ENCODE measurements at places on chromosomes 5 and 9.

DNA sequence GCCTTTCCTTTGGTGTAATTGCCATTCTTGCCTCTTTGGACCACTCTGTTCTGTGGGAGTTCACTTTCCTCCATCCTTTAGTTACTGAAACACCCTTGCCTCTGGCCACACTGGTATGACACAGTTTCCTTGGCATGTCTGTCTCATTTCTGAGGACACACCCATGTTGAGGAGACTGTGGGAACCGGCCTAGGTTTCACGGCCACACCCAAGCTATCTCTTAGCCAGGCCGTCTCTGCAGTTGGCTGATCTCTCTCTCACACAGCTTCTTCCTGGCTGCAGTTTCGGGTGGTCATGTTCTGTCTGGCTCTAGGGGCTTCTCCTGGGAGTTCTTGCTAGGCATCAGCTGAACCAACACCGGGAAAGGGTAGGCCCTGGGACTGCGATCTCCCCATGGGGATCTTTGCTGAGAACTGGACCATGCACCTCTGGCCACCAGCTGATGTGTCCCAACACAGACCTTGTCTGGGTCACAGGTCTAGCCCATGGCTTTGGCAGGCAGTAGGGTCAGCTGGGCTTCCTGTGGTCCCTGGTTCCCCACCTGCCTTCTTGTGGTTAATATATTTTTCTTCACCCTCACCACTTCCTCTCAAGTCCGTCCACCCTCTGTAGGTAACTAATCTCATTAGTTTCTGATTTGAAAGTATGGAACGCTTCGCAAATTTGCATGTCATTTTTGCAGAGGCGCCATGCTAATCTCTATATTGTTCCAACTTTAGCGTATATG is 24.9 kb downstream of the ARHGEF37 start:
- no peak for DNase-seq

- DNase-seq, result no peak
Observed at GRCh38 chr5:141484310-141484640, 555 bp upstream of the PCDHGC4 start.

- DNase-seq, result peak; percentile 22
Observed at GRCh38 chr9:121023064-121023463, 27.0 kb downstream of the C5 start.

- DNase-seq, result no peak
Observed at GRCh38 chr9:121349009-121349408, 21.0 kb downstream of the STOM start.

- DNase-seq, result no peak
Observed at GRCh38 chr5:92640340-92640739, 940.7 kb downstream of the NR2F1-AS1 start.

- no peak for DNase-seq
Observed at GRCh38 chr5:172743112-172743959, 27.7 kb downstream of the DUSP1 start.

GRCh38 chr5:59130431-59130830 is 547.6 kb downstream of the RAB3C start:
- DNase-seq, result no peak

DNA sequence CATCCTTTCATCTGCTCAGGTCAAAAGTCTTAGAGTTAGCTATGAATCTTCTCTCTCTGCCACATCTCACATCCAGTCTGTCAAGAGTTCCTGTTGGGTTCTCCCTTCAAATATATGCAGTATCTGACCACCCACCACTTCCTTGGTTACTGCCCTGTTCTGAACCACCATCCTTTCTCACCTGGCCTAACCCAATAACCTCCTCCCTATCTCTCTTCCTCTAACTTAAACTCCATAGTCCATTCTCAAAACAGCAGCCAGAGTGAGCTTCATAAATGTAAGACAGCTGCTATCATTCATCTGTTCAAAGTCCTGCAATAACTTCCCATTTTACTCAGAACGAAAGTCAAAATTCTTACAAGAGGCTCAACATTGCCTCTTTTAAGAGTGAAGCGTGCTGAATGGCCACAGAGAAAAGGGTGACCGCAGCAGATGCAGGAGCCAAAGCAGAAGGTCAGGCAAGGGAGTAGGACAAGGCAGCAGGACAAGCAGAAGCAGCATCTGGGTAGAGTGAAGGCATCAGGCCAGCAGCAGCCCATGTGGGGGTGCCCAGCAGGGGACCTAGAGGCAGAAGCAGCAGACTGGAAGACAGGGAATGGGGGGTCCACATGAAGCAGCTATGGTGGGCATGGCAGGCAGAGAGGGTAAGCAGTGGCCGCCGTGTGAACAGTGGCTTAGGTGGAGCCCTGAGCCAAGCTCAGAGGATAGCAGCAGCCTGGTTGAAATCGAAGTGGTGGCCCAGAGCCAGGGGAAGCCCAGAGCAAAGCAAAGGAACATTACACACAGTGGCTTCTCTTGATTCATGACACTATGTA is 39.3 kb upstream of the CDC42SE2 start:
- DNase-seq, result no peak

- DNase-seq, result no peak
Observed at GRCh38 chr5:58077966-58078365, 381.9 kb downstream of the PLK2 start.

- no peak for DNase-seq
Observed at GRCh38 chr5:58264276-58264675, 195.6 kb downstream of the PLK2 start.

- no peak for DNase-seq
Observed at GRCh38 chr5:144206141-144206540, 35.5 kb downstream of the KCTD16 start.

DNA sequence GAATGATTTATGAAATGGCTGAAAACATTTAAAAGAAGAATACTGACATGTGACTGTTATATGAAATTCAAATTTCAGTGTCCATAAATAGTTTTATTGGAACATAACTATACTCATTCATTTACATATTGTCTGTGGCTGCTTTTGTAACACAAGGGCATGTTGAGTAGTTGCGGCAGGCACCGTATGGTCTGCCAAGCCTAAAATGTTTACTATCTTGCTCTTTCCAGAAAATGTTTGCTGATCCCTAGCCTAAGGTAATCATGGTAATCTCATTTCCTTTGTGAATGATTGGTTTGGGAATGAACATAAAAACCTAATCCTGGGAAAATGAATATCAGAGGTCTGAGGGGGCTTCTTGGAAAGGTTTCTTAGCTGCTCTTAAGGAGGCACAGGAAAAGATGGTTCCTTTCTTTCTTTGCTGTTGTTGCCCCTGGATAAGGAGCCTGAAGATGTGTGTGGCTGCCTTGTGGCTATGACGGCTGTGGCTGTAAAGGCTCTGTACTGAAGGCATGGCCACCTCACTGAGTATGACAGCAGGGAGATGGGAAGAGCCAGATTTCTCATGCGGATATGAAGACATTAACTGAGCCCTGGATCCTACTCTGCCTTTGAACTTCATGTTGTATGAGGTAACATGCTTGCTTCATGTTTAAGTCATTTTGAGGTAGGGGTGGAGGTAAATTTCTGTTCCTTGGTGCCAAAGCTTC is 419.4 kb upstream of the CLINT1 start:
- DNase-seq, result no peak

GRCh38 chr5:128596071-128596470 is 58.0 kb upstream of the FBN2 start:
- DNase-seq, result no peak

GRCh38 chr9:105651806-105652205 is 10.5 kb upstream of the TAL2 start:
- DNase-seq, result peak; percentile 95

GRCh38 chr5:73370640-73371583 is 77.7 kb downstream of the FOXD1 start:
- DNase-seq, result no peak

DNA sequence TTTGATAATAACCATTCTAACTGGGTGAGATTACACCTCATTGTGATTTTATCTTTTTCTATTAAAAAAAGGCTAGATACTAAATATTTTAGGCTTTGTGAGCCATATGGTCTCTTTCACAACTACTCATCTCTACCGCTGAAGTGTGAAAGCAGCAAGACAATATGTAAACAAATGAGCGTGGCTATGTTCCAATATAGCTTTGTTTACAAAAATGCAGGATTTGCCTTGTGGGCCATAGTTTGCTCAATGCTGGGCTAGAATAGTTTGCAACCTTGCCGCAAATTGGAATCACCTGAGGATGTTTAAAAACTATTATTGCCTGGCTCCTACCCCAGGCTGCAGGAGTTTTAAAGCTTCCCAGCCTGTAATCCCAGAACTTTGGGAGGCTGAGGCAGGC is 10.2 kb upstream of the GPR150 start:
- DNase-seq, result no peak

GRCh38 chr5:8864053-8864452 is 681.8 kb downstream of the SEMA5A start:
- peak; percentile 62 for DNase-seq

DNA sequence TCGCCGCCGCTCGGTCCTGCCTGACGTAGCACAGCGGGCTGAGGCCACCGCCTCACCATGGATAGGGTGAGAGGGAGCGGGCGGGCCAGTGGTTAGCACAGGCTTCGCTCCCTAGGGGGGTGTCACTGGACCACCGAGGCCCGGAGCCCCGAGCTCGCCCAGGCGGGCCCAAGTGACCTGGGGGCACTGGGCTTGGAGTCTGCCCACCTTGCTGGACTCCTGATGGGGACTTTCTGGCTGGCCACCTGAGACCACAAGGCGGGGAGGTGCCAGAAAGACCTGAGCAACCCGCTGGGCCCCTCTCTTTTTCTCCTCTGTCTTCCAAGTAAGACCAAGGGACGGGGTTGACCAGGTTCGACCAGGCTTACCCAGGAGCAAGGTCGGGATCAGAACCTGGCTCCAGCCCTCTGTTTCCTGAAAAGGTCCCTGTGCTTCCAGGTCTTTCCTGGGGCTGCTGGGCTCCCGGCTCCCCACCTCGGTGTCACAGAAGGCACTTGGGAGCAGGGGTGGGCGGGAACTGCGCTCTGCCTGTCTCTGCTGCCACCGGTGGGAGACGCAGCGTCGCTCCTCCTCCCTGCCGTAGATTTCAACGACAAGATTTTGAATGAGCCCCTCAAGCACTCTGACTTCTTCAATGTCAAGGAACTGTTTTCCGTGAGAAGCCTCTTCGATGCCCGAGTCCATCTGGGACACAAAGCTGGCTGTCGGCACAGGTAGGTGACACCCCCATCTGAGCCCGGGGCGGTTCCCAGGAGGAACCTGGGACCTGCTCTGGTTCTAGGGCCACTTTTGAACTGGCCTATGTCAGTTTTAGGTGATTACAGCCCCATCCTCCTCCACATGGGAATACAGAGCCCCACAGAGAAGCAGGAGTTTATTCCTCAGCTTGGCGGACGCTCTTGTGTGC is 1.0 kb downstream of the MRPS2 start:
- no peak for DNase-seq

GRCh38 chr5:174317256-174317894 is 271.9 kb downstream of the NSG2 start:
- peak; percentile 61 for DNase-seq

GRCh38 chr5:82967072-82967471 is 110.1 kb downstream of the TMEM167A start:
- no peak for DNase-seq

DNA sequence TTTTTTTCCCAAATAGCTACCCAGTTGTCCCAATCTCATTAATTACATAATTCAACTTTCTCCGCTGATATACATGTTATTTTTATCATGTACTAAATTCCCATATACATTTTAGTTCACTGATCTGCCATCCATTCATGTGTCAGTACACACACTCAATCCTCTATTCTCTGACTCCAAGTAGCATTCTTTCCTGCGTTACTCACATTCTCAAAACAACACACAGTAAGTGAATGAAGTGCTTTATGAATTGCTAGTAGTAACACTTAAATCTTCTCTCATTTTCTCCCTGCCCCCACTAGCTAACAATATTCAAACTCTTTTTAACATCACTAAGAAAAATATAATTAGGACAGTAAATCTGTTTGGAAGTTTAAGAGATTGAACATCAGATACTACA is 8.9 kb downstream of the ZNF366 start:
- DNase-seq, result no peak

DNA sequence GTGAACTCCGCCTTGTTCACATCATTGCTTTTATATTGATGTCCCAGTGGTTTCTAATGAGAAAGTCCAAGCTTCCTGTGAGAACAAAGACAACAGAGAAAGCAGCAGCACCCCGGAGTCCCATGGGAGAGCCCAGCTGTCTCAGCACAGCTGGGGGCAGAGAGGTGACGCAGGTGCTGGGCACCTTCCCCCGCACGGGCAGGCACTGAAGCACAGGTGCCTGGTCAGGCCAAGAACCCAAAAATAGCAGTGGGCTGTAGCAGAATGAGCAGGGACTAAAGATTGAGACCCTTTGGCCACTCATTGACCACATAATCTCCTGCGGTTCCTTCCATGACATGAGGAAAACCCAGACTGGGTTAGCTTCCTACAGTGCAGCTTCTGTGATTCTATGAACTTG is 18.8 kb downstream of the SRD5A1 start:
- no peak for DNase-seq

GRCh38 chr9:72294936-72295335 is 70.1 kb downstream of the ZFAND5 start:
- DNase-seq, result no peak

GRCh38 chr5:103487822-103488493 is 74.6 kb downstream of the NUDT12 start:
- DNase-seq, result no peak

DNA sequence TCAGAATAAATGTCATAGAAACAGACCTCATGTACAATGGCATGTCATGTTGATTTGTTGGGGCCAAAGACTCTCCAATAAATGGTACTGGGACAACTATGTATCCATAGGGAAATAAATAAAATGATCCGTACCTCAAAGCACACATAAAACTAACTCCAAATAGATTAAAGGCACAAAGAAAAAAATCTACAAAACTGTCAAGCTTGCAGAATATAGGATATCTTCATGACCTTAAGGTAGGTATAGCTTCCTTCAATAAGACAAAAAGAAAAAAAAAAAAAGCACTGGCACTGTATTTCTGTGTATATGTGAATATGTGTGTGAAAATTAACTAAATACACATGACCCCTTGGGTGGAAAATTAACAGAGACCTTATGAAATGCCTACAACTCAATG is 101.9 kb downstream of the DIRAS2 start:
- DNase-seq, result no peak

GRCh38 chr9:133635533-133636531 is at the start of gene DBH:
Gene DBH (plus strand): TSS chr9:133636363. CDS start chr9:133636372, 9 bp downstream.
- no peak for DNase-seq

GRCh38 chr9:31839273-31839672 is 545.2 kb upstream of the ACO1 start:
- DNase-seq, result no peak

- no peak for DNase-seq
Observed at GRCh38 chr9:21267485-21268346, 27.9 kb upstream of the IFNA14 start.

GRCh38 chr9:132545578-132545977 is 36.8 kb upstream of the BARHL1 start:
- DNase-seq, result no peak

DNA sequence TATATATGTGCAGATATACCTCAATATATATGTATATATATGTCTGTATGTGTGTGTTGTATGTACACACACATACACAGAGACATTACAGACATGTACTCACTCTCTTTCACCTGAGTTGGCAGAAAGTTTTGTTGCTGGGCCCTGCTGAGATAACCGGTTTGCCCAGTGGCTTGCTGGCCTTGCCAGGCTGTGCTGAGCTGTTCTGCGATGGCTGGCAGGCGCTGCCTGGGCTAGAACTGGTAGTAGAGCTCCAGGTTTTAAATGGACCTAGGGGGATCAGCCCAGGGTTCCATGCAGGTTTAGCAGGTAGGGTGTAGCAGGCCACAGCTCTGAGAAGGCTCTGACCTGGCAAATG is 394.3 kb downstream of the GADD45G start:
- no peak for DNase-seq

GRCh38 chr5:32076699-32077695 is 97.1 kb downstream of the GOLPH3 start:
- peak; percentile 56 for DNase-seq

- no peak for DNase-seq
Observed at GRCh38 chr5:54332720-54333119, 22.3 kb upstream of the ARL15 start.

GRCh38 chr5:137622850-137623249 is 113.0 kb downstream of the KLHL3 start:
- no peak for DNase-seq

All from WERI-Rb-1 (cell line).